Stomach (tissue), 19 donors: ENCODE measurements at places on chromosomes 2 and 18. TPM values are rescaled to one million over a fixed set of nuclear protein-coding genes. Genes with fewer than 3 reads are reported as not detected.

The INPP5D gene
- total RNA-seq = 564 TPM

GRCh38 chr2:128446874-128447537 lies 128.3 kb upstream of the HS6ST1 start:
- no peaks in the 10 kb centered on the region for H3K36me3 ChIP-seq
- H3K27me3 ChIP-seq = no peaks in the 10 kb centered on the region
- no peak overlapping the region for H3K4me3 ChIP-seq
- peaks cover 14% of the 10 kb centered on the region for H3K4me1 ChIP-seq
- DNase-seq = peak; percentile 21

DNA sequence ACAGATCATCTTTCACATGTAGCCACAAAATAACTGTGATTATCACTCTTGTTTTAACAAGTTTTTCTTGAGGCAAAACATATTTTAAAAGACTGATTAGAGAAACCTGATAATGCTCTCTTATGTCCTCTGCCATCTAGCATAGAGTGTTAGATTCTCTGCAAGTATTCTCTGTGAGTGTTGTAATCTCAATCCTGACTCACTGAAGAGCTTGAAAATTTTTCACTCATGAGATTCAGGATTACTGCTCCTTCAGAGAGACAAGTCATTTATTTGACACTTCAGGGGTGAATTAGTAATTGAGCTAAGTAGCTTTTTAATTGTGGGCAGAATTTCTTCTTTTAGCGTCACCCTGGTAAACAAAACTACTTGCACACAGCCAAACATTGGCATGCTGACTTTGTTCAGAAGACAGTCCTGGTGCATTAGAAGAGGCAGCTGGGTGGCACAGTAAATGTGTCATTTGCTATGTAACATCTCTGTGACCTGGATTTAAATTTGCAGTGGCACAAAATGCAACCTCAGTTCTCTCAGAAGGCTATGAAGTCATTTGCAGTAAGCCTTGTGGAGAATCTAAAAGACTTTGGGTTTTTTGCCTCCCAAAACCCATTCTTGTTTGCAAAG lies 172.9 kb downstream of the LRP1B start:
- H3K36me3 ChIP-seq = no peaks in the 10 kb centered on the region
- H3K4me1 ChIP-seq = no peaks in the 10 kb centered on the region
- H3K4me3 ChIP-seq = no peak overlapping the region
- H3K27ac ChIP-seq = no peak overlapping the region
- no peak for DNase-seq
- H3K27me3 ChIP-seq = no peaks in the 10 kb centered on the region

DNA sequence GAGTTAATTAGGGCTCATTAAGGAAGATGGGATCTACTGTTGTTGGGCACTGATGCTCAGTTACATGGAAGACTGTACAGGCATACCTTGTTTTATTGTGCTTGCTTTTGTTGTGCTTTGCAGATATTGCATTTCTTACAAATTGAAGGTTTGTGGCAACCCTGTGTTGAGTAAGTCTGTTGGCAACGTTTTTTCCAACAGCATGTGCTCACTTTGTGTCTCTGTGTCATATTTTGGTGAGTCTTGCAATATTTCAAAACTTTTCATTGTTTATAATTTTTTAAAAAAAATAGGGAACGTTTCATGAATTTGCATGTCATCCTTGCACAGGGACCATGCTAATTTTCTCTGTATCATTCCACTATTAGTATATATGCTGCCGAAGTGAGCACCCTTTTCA lies 15.6 kb downstream of the PHLPP1 start:
- no peaks in the 10 kb centered on the region for H3K27me3 ChIP-seq
- no peak overlapping the region for H3K4me3 ChIP-seq
- DNase-seq = no peak
- H3K4me1 ChIP-seq = no peaks in the 10 kb centered on the region

- DNase-seq = no peak
- no peak overlapping the region for H3K4me3 ChIP-seq
- H3K4me1 ChIP-seq = peaks cover 44% of the 10 kb centered on the region
- H3K36me3 ChIP-seq = no peaks in the 10 kb centered on the region
These were observed 38.2 kb downstream of the CDC42EP3 start for GRCh38 chr2:37633234-37633633.

DNA sequence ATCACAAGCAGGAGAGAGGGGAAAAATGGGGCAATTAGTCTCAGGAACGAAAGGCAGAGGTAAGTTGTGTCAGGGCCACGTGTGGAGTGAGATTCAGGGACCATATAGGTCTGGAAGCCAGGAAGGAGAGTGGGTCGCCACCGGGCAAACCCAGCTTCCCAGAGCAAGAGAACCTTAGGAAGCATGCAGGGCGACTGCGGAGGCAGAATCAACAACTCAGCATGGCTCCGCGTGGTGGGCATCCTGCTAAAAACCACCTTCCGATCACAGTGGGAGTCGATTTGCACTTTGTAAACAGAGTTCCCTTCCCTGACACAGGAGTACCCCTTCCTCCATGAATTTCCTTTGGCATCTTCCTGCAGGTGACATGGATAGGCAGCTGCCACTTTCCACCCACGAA lies 114.6 kb downstream of the TTC32 start:
- no peaks in the 10 kb centered on the region for H3K27me3 ChIP-seq
- no peaks in the 10 kb centered on the region for H3K36me3 ChIP-seq
- no peak for DNase-seq
- no peak overlapping the region for H3K27ac ChIP-seq
- H3K4me3 ChIP-seq = no peak overlapping the region
- H3K4me1 ChIP-seq = no peaks in the 10 kb centered on the region

DNA sequence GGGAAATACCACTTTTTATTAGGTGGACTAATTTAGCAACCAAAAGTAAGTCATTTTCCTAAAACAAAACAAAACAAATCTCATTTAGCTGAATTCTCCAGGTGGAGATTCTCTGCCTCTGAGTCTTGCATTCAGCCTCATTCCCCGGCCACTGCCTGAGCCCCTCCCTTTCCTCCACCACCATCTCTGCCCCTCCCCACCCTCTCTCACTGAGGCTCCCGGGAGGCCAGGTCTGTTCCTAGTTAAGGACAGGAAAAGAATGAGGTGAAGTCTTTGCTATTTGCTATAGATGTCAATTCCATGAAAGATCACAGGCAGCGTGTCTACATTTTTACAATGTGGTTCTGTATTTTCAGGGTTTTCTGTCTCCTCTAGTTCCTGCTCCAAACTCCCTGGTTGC lies 83.0 kb upstream of the SOX11 start:
- DNase-seq = no peak
- no peak overlapping the region for H3K27ac ChIP-seq
- H3K4me1 ChIP-seq = no peaks in the 10 kb centered on the region
- no peak overlapping the region for H3K4me3 ChIP-seq
- no peaks in the 10 kb centered on the region for H3K27me3 ChIP-seq
- no peaks in the 10 kb centered on the region for H3K36me3 ChIP-seq
